Urinary bladder (tissue), 4 donors: ENCODE measurements at places on chromosomes 7 and 10.

DNA sequence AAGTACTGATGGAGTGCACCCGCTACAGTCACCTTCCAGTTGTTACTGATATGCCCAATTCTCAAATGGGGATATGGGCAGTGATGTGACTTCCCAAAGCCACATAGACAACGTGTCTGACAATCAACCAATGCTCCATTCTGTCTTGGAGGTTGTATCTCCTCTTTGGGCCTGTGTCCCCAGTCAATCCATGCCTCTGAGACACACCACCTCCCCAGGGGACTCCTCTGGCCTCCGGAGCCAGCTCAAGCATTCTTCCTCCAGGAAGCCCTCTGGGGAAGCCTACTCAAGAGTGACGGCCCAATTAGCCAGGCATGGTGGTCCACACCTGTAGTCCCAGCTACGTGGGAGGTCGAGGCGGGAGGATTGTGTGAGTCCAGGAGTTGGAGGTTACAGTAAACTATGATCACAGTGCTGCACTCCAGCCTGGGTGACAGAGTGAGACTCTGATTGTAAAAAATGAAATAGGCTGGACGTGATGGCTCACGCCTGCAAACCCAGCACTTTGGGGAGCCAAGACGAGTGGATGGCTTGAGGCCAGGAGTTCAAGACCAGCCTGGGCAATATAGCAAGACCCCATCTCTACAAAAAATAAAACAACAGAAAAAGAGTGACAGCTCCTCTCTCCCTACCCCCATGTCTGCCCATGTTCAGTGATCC is 99.5 kb upstream of the TNRC18 start:
- DNase-seq: no peak

GRCh38 chr10:122050311-122050710 is 61.3 kb downstream of the TACC2 start:
- no peak for DNase-seq

DNA sequence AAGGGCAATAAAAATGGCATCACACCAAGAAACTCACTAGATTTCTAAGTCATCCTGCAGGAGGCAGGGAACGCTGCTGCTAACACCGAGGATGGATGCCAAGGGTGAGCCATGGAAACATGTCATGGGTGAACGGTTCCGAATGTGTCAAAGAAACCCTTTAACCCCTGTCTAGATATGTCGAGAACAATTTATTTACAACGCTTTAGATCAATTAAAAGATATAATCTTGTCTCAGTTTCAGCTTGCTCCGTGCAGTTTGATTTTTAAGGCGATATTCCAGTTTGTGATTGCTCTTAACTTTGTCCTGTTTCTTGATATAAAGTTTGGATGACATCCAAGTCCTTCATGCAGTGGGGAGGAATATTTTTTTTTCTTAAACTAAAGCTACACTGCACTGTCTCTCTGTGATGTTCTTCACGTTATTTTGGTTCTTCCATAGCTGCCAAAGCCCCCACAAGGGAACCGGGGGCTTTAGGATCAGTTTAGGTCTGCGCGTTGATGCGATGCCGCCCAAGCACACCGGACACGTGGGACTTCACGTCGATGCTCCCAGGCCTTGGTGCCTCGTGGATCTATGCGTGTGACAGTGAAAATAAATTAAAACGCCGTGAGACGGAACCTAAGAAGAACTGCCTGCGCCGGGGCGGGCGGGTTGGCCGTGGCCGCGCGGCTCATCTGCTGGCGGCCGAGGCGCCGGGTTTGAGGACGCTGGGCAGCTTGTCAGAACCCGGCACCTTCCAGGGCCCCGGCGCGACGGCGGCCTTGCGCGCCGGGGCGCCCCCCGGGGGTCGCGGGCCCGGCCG is 220.3 kb downstream of the PHTF2 start:
- DNase-seq: no peak

DNA sequence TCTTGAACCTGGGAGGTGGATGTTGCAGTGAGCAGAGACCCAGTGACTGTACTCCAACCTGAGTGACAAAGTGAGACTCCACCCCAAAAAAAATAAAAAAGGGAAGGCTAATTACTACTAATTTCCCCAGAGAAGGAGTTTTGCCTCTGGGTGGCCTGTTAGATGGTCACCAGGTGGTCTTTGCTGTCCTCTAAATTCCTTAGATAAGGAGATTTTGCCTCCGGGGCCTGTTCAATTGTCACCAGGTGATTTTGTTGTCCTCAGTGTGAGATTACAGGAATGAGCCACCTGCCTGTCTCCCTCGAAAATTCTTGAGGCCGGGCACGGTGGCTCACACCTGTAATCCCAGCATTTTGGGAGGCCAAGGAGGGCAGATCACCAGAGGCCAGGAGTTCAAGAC is 24.4 kb upstream of the ZMIZ2 start:
- no peak for DNase-seq

DNA sequence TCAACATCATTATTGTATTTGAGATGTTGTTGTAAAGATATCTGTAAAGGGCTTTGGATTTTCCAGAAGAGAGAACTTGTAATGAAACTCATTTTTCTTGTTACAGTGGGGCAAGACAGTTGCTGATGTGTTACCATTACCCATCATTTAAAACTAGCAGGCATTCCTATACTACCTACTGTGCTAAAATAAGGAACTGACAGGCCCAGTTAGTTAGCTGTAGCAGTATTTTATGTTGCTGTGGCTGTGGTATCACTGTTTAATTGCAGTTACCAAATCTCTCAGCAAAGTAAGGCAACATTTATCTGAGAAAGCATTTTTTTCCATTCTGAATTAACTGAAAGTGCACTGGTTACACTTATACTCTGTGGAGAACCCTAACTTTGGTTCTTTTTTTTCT is 9.9 kb downstream of the ST7 start:
- no peak for DNase-seq

- DNase-seq: no peak
Observed at GRCh38 chr7:137453356-137453755, 109.8 kb upstream of the PTN start.

DNA sequence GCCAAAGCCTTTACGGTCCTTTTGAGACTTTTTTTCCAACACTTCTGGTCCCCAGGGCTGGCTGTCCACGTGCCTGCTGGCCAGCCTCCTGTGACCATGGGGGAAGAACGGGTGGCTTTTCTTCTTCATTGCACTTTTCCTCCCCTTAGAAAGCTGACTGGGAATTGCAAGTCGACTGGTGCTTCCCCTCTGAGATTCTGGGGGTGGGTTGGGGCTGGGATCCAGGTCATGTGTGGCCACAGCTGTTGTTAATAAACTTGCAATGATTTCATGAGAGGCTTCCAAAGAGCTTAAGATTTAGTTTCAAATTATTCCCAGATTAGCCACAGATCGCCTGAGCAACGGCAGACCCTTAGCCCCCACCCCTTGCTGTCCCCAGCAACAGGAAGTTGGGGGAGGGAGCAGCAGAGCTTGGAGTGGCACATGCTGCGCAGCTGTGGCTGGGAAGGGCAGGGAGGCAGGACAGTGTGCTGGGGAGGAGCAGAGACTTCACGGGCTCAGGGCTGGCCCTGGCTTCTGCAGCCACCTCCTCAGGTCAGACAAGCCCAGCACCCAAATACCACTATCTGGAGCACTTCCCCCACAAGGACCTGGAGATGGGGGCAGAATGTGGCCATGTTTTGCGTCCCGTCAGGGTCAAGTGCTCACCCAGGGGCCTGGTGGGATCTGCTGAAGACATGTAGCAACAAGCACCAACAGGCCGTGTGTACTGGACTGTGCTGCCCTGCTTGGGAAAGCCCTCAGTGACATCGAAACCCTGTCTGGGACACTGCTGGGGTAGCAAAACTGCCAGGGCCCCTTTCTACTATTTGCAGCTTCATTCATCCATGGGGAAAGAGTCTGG is 147.1 kb downstream of the RNF216 start:
- peak; percentile 78 for DNase-seq

DNA sequence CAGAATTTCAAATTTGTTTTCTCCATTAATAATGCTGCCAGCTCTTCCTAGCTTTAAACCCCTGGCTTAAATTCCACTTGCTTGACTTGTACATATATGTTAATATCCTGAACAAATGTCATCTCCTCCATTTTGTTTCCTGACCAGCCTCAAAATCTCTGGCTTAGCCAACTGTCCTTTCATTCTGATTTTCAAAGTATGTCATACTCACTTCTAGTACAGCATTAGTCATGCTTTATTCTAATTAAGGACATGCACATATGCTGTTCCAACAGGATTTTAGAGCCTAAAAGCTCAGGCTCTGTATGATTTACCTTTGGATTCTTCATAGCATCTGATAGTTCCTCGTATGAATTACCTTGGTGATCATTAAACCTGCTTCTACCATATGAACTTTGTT is 158.3 kb downstream of the ZNF438 start:
- DNase-seq: no peak

DNA sequence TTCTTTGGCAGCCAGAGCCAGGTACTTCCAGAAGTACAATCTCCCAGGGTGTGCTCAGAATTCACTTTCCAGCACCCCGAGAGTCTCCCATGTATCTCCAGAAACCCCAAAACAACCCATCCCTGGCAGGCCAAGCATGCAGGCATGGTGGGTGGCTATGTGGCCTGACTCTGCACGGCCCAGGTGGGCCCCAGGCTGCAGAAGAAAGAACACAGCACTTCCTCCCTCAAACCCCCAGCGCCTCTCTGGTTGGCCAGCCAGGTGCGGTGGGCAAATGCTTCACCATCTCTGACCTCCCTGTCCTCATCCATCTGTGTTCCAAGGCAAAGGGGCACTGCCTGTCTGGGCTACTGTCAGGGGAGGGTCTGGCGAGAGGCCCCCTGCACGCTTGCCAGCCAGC is 100.3 kb downstream of the MKI67 start:
- DNase-seq: no peak

DNA sequence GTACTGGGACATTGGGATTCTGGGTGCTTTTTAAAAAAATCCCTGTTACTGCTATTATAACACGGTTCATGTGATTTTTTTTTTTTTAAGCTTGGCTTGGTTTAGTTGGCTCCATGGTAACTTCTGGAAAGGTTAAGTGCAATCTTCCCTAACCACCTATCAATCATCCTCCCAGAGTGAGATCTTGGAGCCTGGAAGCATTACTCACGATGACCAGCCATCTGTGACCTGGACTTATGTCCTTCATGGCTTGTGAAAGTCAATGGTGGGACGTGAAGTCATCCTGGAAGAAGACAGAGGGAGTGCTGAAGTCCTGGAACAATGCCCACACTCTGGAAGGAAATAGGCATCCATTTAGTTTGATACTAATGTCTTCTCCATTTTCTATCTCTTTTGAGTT is 135.5 kb upstream of the FRMD4A start:
- DNase-seq: no peak

GRCh38 chr7:3978839-3979238 is 677.8 kb downstream of the SDK1 start:
- DNase-seq: no peak

GRCh38 chr7:150322833-150323681 is at the start of the genes ACTR3C and LRRC61:
Gene ACTR3C (minus strand): TSS chr7:150323545. CDS start chr7:150295296, 28,249 bp downstream.
Gene LRRC61 (plus strand): TSS chr7:150323355. CDS start chr7:150336862, 13,507 bp downstream.
- no peak for DNase-seq

DNA sequence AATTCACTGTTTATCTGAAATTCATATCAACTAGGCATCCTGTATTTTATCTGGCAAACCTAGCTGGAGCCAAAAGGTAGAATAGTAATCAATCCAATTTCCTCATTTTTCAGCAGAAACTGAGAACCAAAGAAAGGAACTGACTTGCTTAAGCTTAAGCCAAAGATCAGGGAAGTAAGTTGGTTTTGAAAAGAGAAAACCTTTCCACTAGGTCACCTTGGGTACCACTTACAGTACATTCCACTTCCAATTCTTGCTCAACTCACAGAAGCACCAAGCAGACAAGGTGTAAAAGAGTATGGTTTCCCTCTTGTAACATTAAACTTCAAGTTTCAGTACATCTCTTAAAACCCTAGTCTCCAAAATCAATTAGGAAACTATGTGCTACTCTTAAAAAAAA is 79.6 kb downstream of the ZFAND4 start:
- DNase-seq: no peak

- DNase-seq: no peak
Observed at GRCh38 chr10:130967784-130968183, 343.7 kb downstream of the TCERG1L start.

GRCh38 chr10:10625491-10625890 is 392.2 kb upstream of the CELF2 start:
- no peak for DNase-seq

GRCh38 chr10:12113627-12114026 is 15.8 kb upstream of the SEC61A2 start:
- no peak for DNase-seq

GRCh38 chr7:146117576-146117975 is 975 bp downstream of the CNTNAP2 start:
- DNase-seq: no peak

GRCh38 chr10:17214526-17214925 is 13.1 kb upstream of the TRDMT1 start:
- DNase-seq: no peak

DNA sequence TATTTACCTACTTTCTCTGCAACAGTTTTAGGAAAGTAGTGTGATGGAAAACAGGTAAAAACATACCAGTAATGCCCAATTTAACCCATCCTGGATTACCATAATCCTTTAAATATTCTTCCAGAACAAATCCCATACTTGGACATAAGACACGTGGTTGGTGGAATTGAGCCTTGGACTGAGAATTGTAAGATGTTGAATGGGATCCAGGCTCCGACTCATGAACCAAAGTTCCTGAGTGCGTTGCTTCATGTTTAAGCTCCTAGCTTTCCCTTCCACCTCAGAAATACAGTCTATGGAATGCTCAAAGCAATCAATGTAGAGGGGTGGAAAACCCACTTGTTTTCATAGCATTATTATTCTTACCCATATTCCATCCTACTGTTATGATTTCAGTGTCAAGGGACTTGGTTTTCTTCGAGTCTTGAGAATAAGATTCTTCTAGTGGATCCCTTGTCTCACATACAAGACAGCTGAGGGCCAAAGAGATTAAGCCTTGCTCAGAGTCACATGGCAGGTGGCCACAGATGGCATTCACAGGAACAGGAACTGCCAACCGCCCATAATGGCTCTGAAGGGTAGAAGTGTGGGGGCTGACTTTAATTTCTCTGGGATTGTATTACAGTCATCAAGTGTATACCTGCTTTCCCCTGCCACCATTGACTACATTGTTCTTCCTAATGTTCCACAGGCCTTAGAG is 171.2 kb downstream of the GFRA1 start:
- no peak for DNase-seq

- DNase-seq: no peak
Observed at GRCh38 chr10:80471001-80471400, 16.9 kb downstream of the TSPAN14 start.

DNA sequence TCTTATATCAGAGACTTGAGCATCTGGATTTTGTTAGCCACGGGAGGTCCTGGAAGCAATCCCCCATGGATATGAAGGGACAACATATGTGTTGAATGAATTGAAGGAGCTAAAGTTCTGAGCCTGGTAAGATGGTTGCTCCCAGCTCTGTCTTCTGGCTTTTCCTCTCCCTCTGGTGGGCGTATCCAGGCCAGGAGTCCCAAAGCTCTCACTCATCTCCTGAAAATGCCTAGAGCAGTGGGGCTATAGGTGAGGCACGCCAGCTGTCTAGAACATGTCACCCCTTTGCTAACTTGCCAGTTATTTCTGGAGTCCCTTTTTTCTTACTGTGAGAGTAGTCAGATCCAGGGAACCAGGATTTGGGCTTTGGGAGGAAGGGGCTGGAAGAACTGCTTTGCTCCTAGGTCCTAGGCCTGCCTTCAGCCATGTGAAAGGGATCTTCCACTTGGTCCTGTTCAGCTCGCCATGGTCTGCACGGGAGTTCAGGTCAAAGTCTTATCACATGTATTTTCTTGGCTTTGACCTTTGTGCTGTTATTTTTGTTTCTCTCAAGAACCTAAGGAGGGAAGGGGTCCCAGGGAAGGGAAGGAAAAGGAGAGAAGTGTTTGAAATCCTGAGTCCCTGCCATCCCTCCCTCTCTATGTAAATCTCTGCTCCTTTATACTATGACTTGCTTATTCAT is 73.6 kb downstream of the MINPP1 start:
- DNase-seq: no peak
